Left ventricle myocardium inferior (tissue), 1 donor: ENCODE measurements at places on chromosomes 5 and 9. TPM values are rescaled to one million over a fixed set of nuclear protein-coding genes. Genes with fewer than 3 reads are reported as not detected.

DNA sequence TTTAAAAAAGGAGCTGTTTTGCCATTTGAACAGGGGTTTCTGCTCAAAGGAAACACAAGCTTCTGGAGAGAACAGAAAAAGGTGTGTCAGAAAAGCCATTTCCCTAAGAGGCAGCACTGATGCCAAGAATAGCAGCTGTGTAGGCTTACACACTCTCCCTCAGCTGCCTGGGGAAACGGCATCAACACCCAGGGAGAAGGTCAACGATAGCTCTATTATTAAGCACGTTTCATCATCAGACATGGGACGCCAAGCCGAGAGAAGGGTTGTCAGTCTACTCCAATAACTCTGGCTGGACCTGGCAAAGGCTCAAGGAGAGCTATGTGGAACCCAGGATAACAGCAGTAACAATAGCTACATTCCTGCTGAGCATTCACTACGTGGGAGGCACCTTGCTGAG lies 314.2 kb downstream of the CDK5RAP2 start:
- H3K4me3 ChIP-seq: no peak overlapping the region
- H3K36me3 ChIP-seq: no peaks in the 10 kb centered on the region
- no peaks in the 10 kb centered on the region for H3K27me3 ChIP-seq
- peaks cover 9% of the 10 kb centered on the region for H3K4me1 ChIP-seq
- H3K27ac ChIP-seq: peak overlapping the region; percentile 63
- DNase-seq: peak; percentile 57

DNA sequence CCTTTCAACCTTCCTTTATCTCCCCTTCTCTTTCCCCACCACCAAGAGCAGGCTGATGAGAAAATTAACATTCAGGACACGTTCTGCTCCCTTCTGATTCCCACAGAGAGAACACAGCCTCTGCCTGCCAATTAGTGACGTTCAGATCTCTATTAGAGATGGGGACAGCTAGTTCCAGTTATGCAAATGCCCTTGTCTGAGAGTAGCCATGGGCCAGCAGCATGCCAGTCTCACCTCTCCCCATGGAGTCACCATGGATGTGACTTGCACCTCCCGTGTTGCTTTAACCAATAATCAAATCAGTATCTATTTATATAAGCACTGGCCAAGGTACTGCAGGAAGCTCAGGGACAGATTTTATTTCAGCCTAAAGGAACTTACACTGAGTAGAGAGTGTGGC lies 61.3 kb downstream of the KCNIP1 start:
- H3K4me1 ChIP-seq: no peaks in the 10 kb centered on the region
- no peak overlapping the region for H3K4me3 ChIP-seq
- peaks cover 16% of the 10 kb centered on the region for H3K27me3 ChIP-seq
- no peaks in the 10 kb centered on the region for H3K36me3 ChIP-seq
- no peak for DNase-seq
- H3K27ac ChIP-seq: no peak overlapping the region

DNA sequence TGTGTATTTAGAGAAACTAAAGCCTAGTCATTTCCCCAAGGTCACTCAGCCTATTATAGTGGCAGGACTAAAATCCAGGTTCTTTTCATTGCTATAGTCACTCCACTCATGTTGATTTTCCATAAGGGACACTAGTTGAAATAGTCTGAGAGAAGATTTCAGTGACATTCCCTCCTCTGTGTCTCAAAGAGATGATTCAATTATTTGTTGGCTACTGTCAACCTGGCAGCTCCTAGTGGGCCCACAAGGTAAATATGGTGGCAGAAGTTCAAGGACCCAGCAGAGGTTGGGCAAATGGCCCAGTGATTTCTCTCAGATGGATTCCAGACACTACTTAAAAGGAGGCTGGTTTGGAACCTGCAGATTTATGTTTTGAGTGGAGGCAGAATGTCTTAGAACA lies 48.1 kb downstream of the G3BP1 start:
- H3K4me3 ChIP-seq: no peak overlapping the region
- no peak for DNase-seq
- H3K27me3 ChIP-seq: no peaks in the 10 kb centered on the region
- no peaks in the 10 kb centered on the region for H3K36me3 ChIP-seq

- DNase-seq: no peak
- peaks cover 88% of the 10 kb centered on the region for H3K4me1 ChIP-seq
- peak overlapping the region; percentile 83 for H3K27ac ChIP-seq
- no peaks in the 10 kb centered on the region for H3K27me3 ChIP-seq
- no peaks in the 10 kb centered on the region for H3K36me3 ChIP-seq
- H3K4me3 ChIP-seq: no peak overlapping the region
These were observed 38.9 kb downstream of the ARHGAP26 start for GRCh38 chr5:142808878-142809598.

DNA sequence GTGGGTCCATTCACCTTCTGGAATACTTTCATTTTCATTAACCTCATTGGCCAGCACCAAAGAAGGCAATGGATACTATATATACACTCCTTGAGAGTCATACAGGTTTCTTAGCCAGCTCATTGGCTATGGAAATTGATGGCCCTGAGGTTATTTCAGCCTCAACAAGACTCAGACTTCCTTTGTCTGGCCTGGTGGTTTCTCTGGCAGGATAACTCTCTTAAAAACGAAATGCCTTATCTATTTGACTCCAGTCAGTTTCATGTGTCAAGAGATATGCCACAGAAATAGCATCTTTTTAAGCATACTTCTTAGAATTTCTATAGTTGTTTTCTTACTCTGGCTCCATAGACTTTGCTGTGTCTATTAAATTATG lies 28.9 kb downstream of the CDH9 start:
- H3K4me1 ChIP-seq: no peaks in the 10 kb centered on the region
- no peaks in the 10 kb centered on the region for H3K27me3 ChIP-seq
- no peak for DNase-seq
- H3K4me3 ChIP-seq: no peak overlapping the region
- no peak overlapping the region for H3K27ac ChIP-seq

GRCh38 chr5:116885825-116886224 lies 311.2 kb upstream of the SEMA6A start:
- H3K4me1 ChIP-seq: no peaks in the 10 kb centered on the region
- no peak for DNase-seq
- H3K27ac ChIP-seq: no peak overlapping the region
- no peaks in the 10 kb centered on the region for H3K36me3 ChIP-seq

GRCh38 chr9:100355561-100355960 lies 2.8 kb upstream of the TEX10 start:
- peaks cover 31% of the 10 kb centered on the region for H3K4me1 ChIP-seq
- H3K27ac ChIP-seq: no peak overlapping the region
- no peaks in the 10 kb centered on the region for H3K36me3 ChIP-seq
- no peaks in the 10 kb centered on the region for H3K27me3 ChIP-seq
- H3K4me3 ChIP-seq: no peak overlapping the region

- peak overlapping the region; percentile 71 for H3K27ac ChIP-seq
- no peak overlapping the region for H3K4me3 ChIP-seq
- no peak for DNase-seq
These were observed 189.0 kb downstream of the PALM2AKAP2 start for GRCh38 chr9:109969011-109969410.

GRCh38 chr5:55638455-55638854 lies 73.7 kb downstream of the SLC38A9 start:
- no peaks in the 10 kb centered on the region for H3K27me3 ChIP-seq
- no peak overlapping the region for H3K4me3 ChIP-seq
- DNase-seq: no peak
- H3K27ac ChIP-seq: no peak overlapping the region
- H3K36me3 ChIP-seq: no peaks in the 10 kb centered on the region
- H3K4me1 ChIP-seq: peaks cover 43% of the 10 kb centered on the region

DNA sequence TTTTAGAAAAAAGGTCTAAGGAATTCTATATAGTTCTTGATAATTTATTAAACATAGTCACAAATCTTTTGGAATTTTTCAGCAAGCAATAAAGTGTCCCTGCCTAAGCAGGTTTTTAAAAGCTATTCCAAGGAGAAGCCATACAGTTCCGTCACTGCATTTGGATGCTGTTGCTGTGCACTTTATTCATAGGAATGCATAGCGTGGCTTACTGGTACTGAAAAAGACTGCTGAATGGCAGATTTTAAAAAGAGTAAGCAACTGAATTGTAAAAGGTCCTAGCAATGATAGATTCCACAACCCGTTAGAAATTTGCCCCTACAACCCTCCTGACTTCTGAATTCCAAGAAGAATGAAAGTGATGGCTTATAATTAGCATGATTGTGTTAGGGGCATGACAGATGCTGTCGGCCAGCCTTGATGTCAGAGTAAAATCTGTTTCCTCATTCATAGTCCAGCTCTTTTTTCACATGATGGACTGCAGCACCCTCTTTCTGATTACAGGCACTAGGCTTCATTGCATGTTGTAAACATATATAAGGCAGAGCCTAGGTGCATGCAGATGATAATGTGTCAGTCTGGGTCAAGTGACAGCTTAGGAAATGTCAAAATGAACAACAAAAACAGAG lies 227.0 kb downstream of the PDE4D start:
- H3K27ac ChIP-seq: no peak overlapping the region
- H3K4me3 ChIP-seq: no peak overlapping the region
- H3K27me3 ChIP-seq: no peaks in the 10 kb centered on the region
- no peak for DNase-seq

STK32A gene
- 0.80 TPM for total RNA-seq

JADE2 gene
- 26.3 TPM for total RNA-seq
